ENCODE measurements at places on chromosomes 12 and 14. TPM values are rescaled to one million over a fixed set of nuclear protein-coding genes. Genes with fewer than 3 reads are reported as not detected.

Gene NGDN
- polyA plus RNA-seq = 44.5 TPM

Gene TRPV4
- 0.64 TPM for polyA plus RNA-seq

Gene AMN1
- 7.8 TPM for polyA plus RNA-seq

Gene TTC9
- polyA plus RNA-seq = 0.99 TPM

Gene CPSF2
- 2.4 TPM for polyA plus RNA-seq

Gene NEUROD4
- not detected for polyA plus RNA-seq

Gene HSPB8
- polyA plus RNA-seq = not detected

Gene RNF212B
- not detected for polyA plus RNA-seq

Gene IFI27L1
- polyA plus RNA-seq = 2.2 TPM

GRCh38 chr14:64775081-64775777, 71.0 kb downstream of the PLEKHG3 start:
- no peak for DNase-seq

GRCh38 chr12:103915306-103915705, 14.9 kb upstream of the HSP90B1 start:
- DNase-seq = no peak

DNA sequence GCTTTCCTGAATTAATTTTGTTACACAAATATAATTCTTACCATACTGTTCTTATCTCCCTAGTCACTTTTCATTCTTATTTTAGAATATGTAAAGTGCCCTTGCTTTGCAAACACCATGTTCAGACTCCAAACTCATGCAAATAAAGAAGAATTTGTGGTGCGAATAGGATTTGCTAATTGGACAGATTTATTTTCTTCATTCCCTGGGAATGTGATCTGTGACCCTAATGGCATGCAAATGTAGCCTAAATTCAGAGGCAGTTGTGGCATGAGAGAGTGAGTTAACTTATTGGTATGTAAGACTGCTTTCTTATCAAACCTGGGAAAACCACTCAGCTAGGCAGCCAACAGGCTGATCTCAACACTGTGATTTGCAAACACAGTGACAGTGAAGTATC, 10.0 kb downstream of the CAPZA3 start:
- DNase-seq = no peak

GRCh38 chr14:56143025-56143424, 24.8 kb downstream of the PELI2 start:
- no peak for DNase-seq

DNA sequence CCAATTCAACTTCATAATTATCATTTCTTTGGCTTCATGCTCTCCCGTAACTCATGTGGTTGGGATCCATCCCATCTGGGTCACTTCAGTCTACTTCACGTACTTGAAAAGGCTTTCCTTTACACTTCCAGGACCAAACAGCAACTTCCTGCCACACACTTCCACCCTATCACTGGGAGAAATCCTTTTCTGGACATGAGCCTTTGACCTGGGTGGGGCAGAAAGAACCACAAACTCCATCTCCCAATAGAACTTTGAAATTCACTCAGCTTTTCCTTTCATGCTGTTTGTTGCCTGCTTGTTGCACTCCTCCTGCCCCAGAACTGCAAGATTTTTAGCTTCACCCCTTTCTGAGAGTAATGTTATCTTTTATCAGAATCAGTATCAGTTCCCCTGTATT, 18.4 kb upstream of the GALNT16 start:
- no peak for DNase-seq

DNA sequence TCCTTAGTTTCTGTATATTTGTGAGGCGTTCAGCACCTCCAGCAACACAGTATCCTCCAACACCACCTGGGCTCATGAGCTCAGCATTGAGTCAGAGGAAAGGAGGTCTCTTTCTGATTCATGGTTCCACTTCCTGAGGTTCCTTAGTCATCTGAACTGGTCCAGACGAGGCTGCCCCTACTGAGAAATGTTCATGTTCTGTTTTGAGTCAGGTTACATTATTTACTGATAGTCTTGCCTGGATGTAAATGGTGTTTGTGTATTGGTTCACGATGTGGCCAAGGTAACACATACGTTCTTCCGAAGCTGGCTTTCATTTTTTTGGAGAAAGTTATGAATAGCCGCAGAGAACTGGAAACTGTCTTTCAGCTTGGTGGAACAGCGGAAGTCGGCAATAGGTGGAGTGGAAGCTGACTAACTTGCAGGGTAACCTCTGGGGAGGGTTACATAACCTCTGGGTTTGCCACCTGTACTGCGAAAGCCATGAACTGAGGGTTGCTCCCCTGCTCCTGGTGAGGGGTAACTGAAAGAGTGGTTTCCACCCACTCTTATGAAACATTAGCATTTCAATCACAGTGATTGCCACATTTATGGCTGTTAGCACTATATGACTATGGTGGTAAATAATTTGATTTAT, 42.2 kb upstream of the MANSC4 start:
- peak; percentile 16 for DNase-seq

DNA sequence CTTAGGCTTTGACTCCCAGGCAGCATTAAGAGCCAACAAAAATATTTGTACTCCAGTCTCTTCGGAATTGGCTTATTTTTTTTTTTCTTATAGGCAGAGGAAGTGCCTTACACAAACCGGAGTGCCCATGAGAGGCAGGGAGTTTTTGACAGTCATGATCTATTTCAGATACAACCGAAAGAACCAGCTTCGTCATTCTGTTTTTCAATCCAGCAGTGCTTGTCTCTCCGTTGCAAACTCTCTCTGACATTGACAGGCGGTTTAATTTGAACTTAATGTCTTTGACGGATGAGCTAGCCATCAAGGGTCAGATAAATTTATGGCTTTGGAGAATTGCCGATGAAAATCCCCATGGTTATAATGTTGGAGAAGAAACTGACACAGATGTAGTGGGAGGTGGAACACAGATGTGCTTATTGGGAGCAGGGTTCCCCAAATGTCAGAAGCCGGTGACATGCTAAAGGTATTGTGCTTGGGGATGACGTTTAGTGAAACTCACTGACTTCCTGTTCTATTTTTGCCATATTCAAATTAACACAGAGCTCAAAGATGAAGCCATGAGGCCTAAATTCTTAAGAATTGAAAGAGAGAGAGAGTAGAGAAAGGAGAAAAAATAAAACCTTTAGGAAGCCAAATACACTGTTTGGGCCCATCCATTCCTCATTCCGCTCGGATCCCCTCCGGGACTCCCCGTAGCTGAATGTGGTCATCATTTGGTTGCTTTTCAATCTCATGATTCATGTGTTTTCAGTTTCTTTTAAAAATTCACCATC, 59.7 kb downstream of the PLXNC1 start:
- peak; percentile 73 for DNase-seq

- DNase-seq = no peak
These were observed 1.4 kb downstream of the ARHGDIB start for GRCh38 chr12:14959916-14960496.

- no peak for DNase-seq
These were observed 1.0 kb upstream of the ANG start for GRCh38 chr14:20687362-20688166.

DNA sequence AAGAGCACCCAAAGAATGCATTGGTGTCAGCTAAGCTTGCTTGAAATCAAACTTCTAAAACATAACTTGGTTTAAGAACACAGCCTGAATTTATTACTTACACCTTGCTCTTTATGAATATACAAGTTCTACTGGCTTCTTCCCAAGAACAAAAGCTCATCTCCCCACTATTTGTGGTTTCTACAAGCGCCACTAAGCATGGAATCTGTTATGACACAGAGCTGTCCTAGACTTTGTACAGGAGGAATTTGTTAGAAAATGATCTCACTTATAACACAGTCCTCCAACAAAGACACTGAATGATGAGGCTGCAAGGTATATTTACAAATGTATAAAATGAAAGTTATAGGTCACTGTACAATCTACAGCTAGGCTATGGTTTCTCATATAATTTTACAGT, 452.1 kb downstream of the BCAT1 start:
- no peak for DNase-seq

DNA sequence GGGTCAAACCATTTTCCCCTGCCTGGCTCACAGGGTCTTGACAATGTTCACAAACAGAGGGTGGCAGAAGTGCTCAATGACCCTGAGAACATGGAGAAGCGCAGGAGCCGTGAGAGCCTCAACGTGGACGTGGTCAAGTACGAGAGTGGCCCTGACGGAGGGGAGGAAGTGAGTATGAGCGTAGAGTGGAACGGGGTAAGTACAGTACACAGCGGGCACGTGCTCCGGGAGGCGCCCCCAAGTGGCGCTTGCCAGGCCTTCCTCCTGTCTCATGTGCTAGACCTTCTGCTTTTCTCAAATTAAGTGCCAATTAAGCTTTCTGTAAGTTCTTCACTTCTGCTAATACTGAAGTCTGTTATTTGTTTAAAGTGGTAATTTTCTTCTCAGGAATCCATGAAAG, 35.9 kb downstream of the XRCC3 start:
- DNase-seq = peak; percentile 69

DNA sequence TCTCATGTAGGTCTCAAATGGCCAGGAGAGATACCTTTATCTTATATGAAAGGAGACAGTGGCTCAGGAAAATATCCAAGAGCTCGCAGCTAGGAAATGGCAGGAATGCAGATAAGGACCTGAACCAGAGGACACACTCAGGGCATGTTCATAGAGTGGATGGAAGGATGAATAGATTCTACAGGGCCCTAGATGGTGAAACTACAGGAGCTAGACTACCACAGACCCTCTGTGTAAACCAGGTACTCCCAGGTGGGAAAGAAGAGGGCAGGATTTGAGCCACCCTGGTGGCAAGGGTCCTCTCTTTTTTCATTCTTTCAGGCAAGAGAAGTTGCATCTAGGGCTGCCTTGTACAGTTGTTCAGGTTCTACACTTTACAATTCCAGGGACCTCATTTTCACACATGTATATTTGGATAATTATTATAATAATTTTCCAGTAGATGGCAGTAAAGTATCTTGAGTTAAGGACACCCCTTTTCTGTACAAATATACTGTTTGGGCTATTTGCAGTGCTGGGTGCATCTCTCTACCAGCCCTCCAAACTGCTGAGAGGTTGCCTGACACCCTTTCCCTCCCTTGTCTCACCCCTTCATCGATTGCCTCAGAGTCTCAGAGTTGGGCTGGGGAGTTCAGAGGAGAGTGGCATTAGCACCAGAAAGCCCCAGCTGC, 10.5 kb upstream of the ZDHHC22 start:
- no peak for DNase-seq

- DNase-seq = no peak
These were observed 228.4 kb upstream of the SOX5 start for GRCh38 chr12:24177889-24178288.

- DNase-seq = peak; percentile 88
These were observed 3.0 kb downstream of the ETV6 start for GRCh38 chr12:11652351-11653040.

DNA sequence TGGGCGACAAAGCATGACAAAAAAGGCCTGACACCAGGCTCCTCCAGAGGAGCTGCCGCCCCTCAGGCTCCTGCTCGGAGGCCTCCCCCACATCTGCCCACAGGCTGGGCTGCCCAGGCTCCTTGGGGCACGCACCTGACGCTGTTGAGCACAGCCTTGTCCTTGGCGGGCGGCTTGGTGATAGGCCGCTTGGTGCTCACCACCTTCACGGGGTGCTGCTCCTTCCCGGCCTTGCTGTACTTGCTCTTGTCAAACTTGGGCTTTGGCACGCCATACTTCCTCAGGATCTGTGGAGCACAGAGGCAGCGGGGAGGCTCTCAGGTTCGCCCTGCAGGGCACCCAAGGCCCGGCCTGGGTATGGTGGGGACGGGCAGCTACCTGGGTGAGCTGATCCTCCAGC, 53.4 kb downstream of the TRAFD1 start:
- DNase-seq = no peak

GRCh38 chr14:84482256-84483071, 1047.5 kb upstream of the FLRT2 start:
- no peak for DNase-seq

DNA sequence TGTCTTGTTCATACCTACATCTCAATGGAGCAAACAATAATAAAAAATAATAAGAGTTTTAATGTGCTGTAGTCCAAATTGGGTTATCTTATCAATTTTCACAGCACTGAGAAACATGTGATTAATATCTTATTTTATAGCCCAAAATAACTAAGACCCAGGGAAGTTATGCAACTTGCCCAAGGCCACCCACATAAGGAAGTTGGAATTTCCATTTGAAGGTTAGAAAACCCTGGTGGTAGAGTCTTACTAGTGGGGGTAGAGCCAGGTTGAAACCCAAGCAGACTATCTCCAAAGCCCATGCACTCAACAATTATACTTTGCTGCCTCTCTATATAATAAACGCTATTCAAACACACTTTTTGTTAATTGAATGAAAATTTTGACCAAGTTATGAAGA, 270.0 kb upstream of the CAND1 start:
- DNase-seq = peak; percentile 13
